Stomach (tissue), 19 donors: ENCODE measurements at places on chromosomes 12 and 14.
A peak's percentile ranks its signal among the peaks of the same experiment; 100 is the strongest.

GRCh38 chr12:119668324-119668841, 450 bp downstream of the PRKAB1 start:
- DNase-seq, result no peak

- DNase-seq, result no peak
Observed at GRCh38 chr14:54169254-54169924, 212.8 kb upstream of the BMP4 start.

DNA sequence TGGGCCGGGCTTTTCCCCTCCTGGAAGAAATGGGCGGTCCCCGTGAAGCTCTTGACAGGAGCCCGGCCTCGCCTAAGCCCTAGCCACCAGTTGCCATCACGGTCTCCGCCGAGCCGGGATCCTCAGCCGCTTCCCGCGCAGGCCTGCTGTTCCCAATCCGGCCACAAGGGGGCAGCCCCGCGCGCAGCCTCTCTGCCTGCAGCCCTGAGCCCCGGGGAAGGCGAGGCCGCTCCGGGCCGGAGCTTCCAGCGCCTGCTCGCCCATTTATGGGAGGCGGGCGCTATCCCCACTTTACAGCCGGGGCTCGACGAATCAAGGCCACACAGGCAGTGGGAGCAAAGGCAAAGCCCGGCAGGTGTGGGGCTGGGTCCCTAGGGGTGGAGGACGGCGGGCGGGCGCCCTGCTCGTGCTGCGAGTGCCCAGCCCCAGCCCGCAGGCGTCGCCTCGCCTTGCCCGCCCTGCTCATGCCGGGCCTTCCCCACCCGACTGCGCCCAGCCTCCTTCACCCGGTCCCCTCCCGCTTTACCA, 61.5 kb downstream of the LGMN start:
- peak; percentile 86 for DNase-seq

DNA sequence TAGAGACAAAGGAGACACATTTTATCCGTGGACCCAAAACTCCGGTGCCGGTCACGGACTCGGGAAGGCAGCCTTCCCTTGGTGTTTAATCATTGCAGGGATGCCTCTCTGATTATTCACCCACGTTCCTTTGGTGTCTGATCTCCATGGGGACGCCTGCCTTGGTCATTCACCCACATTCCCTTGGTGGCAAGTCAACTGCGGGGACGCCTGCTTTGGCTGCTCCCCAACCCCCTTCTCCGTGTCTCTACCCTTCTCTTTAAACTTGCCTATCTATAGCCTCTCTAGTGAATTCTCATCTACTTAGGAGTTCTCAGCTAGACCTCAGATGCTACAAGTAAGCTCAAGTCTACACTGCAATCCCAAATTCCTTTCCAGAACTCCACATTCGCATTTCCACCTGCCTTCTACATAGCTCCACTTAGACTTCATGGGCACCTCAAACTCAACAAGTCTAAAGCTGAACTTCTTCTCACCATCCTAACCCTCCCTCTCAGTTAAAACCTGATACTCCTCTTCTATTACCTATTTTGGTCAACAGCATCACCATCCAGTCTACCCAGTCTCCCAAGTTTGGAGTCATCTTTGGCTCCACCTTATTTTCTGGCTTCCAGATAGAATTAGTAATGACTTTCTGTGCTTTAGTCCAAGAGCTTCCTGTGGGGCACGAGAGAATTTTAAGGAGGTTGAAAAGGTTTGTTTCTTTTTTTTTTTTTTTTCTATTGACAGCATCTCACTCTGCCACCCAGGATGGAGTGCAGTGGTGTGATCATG, 14.4 kb downstream of the SPTLC2 start:
- DNase-seq, result no peak

GRCh38 chr12:132491138-132491663, 1.2 kb downstream of the FBRSL1 start:
- no peak for DNase-seq

DNA sequence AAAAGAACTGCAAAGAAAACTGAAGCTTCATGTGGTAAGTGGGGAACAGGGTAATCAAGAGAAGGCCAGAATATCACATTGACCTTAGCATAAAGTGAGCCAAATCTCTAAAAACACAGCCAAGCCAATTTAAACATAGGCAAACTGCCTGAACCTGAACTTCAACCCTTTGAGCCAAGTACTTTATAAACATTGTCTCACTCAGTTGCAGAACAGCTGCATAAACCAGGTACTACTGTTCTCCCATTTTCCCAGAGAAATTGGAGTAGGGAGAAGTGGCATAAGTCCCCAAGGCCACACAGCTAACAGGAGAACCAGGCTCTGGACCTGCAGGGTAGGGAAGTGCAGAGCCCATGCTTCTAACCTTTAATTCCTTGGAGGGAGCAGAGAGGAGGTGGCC, 30.4 kb upstream of the FKBP4 start:
- no peak for DNase-seq

GRCh38 chr12:84079626-84080025, 833.0 kb downstream of the SLC6A15 start:
- DNase-seq, result no peak

GRCh38 chr12:53221203-53222080, 10.6 kb downstream of the RARG start:
- DNase-seq, result peak; percentile 80

- no peak for DNase-seq
Observed at GRCh38 chr14:41699486-41699885, 92.8 kb downstream of the LRFN5 start.

DNA sequence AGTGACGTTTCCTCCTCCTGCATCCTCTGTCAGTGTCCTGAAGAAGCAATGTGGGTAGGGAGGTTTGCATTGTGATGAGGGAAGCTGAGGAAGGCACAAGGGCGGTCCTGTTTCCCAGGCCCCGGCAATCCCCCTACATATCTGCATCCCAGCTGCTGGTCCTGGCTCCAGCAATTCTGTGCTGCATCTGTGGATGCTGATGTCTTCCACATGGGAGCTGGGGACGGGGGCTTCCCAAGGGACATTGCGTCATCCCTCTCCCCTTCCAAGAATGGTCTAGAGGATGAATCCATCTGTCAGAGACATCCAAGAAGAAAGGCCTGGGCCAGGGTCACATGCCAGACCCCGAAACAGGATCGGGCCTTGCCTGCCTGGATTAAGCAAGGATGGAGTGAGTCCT, 52.1 kb downstream of the TSPAN11 start:
- DNase-seq, result peak; percentile 87

GRCh38 chr14:33738491-33738890, 212.4 kb downstream of the EGLN3 start:
- no peak for DNase-seq

GRCh38 chr12:31267966-31268365, 58.0 kb downstream of the SINHCAF start:
- DNase-seq, result no peak

DNA sequence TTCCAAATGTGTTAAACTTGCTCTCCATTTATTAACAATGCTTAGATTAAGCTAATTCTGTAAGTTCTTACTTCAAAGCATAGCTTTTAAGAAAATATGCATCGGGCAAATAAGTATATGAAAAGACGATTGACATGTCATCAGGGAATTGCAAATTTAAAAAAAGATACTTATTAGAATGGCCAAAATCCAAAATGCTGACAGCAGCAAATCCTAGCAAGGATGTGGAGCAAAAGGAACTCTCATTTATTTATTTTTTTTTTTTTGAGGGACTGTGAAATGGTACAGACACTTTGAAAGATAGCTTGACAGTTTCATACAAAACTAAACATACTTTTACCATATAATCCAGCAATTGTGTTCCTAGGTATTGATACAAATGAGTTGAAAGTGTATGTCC, 779.5 kb upstream of the MDGA2 start:
- no peak for DNase-seq

- DNase-seq, result no peak
Observed at GRCh38 chr12:47864646-47865235, 40.1 kb downstream of the VDR start.

GRCh38 chr12:59699421-59700152, 103.8 kb downstream of the SLC16A7 start:
- DNase-seq, result no peak

- peak; percentile 73 for DNase-seq
Observed at GRCh38 chr14:105118646-105119407, 49.7 kb downstream of the JAG2 start.

DNA sequence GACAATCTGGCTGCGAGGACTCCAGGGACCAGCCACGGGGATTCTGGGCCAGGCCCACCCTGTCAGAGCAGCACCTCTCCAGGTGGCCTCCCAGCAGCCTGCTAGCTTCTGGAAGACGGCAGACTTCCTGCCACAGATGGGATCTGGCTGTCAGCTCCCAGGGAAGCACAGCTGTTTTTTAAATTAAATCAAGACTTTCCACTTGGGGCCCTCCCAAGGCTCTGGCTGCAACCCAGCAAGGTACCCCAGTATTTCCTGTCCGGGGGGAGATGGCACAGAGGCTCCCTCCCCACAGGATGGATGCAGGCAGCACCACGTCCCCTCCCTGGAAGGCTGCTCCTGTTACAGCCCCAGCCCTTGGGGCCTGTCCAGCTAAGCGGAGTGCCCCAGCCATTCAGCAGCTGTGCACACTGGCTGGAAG, 56.9 kb downstream of the ACTN1 start:
- DNase-seq, result peak; percentile 57

- DNase-seq, result no peak
Observed at GRCh38 chr12:25307818-25308217, 57.1 kb upstream of the KRAS start.

- DNase-seq, result no peak
Observed at GRCh38 chr14:63487724-63488123, 55.5 kb downstream of the PPP2R5E start.

DNA sequence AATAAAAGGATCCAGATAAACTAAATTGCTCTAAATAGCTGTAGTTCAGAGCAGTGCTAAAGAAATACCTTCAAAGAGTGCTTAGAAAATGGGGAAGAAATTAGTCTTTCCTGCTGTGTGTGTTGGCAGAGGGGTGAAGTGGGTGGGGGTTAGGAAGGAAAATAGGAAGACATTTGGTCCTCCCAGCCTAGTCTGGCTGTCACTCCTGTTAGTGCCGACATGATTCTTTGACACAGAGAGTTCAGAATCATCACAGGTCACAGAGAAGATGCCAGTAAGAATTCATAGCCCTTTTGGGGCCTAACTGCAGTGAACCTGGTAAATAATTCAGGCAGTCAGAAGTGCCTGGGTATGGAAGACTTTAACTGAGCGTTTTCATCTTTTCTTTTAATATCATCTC, 74.8 kb downstream of the FLRT2 start:
- DNase-seq, result no peak

DNA sequence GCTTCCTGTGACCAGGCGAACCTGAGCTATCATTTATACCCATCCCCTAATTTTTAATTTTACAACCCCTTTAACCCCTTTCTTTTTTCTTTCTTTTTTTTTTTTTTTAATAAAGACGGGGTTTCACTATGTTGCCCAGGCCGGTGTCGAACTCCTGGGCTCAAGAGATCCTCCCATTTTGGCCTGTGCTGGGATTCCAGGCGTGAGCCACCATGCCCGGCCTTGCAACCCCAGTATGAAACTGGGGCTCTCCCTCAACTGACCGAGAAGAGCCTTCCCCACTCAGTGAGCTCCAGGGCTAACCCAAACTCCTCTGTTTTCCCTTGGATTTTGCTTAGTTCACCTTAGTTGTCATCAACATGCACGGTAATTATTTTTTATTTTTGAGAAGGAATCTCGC, 992 bp downstream of the CPSF2 start:
- no peak for DNase-seq

GRCh38 chr14:31075144-31075543, 49.0 kb upstream of the STRN3 start:
- no peak for DNase-seq

DNA sequence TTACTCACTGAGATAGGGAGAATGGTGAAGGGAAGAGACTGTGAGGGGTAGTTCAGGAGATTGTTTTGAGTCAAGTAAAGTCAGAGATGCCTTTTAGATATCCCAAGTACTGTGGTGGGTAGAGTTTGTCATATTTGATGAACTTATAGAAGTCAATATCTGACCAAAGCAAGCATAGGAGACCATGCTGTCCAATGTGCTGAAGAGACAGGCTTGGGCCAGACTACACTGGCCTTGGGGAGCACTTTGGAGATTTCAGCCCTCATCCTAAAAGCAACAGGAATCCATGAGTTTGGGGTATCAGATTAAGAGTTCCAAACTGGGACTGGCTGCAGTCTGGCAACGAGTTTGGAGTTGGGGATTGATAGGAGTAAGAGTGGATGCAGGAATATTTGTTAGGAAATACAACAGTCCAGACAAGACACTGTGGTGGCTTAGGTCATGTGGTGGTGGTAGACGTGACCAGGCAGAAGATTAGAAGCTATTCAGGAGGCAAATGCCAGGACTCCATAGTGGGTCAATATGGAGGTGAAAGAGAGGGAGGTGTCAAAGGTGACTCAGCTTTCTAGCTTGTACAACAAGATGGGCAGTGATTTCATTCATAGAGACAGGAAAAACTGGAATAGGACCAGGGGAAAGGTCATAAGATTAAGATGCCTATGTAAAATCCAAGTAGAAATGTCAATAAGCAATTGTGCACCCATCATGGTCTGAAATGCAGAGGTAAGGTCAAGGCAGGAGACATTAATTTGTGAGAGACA, 81.9 kb downstream of the FAR2 start:
- DNase-seq, result no peak
